ENCODE measurements at places on chromosomes 7 and 10. TPM values are rescaled to one million over a fixed set of nuclear protein-coding genes. Genes with fewer than 3 reads are reported as not detected.

GRCh38 chr10:109386101-109386500, 537.2 kb downstream of the XPNPEP1 start:
- no peak for DNase-seq

- no peak for DNase-seq
Observed at GRCh38 chr10:30709229-30709628, 79.7 kb upstream of the LYZL2 start.

- no peak for DNase-seq
Observed at GRCh38 chr7:24741679-24742505, 15.4 kb downstream of the GSDME start.

DNA sequence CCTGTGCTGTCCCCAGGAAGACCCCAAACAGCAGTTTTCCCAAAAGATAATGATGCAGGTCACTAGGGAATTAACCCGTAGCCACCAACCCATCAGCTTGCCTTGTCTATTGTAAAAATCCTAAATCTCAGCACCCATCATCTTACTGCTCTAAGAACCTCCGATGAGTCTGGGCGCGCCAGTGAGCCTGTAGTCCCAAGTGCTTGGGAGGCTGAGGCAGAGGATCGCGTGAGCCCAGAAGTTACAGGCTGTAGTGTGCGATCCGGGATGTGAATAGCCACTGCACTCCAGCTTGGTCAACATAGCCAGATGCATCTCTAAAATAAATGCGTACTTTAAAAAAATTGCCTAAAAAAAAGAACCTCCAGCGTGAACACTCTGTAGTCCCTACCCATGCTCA, 951 bp downstream of the AS3MT start:
- no peak for DNase-seq

Gene CTAGE4
- total RNA-seq, result 0.32 TPM

- DNase-seq, result peak; percentile 19
Observed at GRCh38 chr10:119750391-119751230, 24.8 kb downstream of the INPP5F start.

DNA sequence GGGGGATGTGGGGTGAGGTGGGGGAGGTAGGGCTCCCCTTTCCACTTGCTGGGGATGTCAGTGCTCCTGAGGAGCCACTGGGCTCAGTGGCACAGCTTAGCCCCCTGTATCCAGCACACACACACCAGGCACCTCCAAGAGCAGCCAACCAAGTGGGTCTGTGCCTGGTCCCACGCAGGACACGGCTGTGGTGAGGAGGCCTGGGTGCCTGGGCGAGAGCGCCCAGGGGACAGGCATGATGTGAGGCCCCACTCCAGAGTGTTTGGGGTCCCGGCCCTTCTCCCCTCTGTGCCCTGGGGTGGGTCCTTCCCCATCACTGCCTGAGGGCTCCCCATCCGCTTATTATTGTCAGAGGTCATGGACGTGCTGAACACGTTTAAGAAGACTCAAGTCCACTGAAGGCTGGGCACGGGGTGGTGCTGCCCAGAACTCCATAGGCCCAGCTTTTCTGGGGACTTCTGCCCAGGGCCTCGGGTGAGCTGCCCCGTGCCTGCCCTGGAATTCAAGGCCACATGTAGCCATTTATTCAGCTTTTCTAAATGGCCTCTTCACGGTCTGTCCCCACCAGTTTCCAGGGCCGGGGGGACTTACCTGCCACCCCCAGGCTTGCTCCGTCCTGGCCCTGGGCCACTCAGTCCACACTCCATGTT, 119.8 kb downstream of the GRK5 start:
- DNase-seq, result no peak

- no peak for DNase-seq
Observed at GRCh38 chr7:137626469-137627067, 220.2 kb downstream of the DGKI start.

Gene C7orf33
- total RNA-seq, result not detected

GRCh38 chr7:101625031-101625791, 3.9 kb downstream of the MYL10 start:
- no peak for DNase-seq

DNA sequence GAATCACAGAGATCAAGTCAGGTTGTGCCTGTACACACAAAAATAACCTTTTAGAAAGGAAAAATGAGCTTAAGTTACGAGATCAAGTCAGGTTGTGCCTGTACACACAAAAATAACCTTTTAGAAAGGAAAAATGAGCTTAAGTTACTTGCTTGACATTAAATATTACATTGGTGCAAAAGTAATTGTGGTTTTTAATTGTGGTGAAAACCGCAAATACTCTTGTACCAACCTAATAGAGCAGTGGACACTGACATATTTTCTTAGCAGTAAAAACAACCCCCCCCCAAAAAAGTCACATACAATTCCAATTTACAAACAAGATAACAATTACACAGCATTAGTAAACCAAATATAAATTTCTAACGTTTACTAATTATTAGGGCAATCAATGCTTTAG, 595.6 kb downstream of the GRM8 start:
- DNase-seq, result no peak

DNA sequence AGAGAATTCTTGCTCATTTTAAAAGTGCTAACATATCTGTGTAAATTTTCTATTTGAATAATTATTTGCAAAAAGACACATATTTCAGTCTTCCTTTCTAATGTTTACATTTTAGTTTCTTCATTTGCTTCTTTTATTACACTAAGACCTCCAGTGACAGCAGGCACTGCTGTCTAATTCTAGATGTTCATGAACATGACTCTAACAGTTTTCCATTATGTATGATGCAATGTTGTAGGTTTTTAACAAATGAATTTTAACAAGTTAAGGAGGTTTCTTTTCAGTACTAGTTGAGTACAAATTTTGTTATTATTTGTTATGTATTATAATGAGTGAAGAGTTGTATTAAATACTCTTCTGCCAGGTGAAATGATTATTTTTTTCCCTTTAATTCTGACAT, 83.6 kb downstream of the GRB10 start:
- DNase-seq, result no peak

DNA sequence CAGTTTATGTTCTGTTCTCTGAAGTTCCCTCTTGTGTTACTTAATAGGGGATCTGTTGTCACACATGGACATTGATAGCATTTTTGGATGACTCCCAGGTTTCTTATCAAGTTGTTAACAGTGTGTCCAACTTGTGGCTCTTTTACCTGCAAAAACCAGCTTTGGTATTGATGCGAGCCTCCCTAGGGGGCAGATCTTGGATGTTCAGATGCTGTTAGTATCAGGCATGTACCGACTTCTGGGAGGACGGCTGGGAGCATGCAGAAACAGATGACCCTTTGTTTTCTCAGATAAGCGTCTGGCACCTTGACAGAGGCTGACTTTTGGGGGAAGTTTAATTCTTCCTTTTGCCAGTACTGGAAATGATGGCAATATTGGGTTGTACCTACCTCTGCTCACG, 2.2 kb downstream of the PLPP4 start:
- DNase-seq, result no peak

GRCh38 chr10:121535381-121535780, 62.9 kb downstream of the FGFR2 start:
- DNase-seq, result no peak

DNA sequence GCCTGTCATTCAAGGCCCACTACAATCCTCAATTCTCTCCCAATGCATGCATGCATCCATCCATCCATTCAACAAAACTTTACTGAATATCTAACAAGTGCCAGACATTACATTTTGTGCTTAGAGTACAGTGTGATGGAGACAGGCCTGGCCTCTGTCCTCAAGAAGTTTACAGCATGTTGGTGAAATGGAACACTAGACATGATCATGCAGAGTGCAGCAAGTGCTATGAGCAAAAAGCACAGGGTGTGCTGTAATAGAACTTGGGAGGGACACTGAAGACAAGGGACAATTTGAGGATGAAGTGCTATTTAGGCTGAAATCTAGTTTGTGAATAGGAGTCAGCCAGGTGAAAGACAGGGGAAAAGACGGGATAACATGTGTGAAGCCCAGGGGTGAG, 347.8 kb downstream of the PTEN start:
- no peak for DNase-seq

DNA sequence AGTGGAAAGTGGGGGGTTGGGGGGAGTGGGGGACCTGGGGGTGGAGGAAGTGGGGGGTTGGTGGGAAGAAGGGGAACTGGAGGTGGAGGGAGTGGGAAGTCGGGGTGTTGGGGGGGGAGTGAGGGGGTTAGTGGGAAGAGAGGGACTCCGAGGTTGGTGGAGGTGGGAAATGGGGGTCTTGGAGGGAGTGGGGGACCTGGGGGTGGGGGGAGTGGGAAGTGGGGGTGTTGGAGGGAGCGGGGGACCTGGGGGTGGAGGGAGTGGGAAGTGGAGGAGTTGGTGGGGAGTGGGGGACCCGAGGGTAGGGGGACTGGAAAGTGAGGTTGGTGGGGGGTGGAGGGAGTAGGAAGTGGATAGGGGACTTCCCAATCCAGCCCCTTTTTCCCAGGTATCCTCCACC, 906 bp upstream of the MMD2 start:
- DNase-seq, result no peak

DNA sequence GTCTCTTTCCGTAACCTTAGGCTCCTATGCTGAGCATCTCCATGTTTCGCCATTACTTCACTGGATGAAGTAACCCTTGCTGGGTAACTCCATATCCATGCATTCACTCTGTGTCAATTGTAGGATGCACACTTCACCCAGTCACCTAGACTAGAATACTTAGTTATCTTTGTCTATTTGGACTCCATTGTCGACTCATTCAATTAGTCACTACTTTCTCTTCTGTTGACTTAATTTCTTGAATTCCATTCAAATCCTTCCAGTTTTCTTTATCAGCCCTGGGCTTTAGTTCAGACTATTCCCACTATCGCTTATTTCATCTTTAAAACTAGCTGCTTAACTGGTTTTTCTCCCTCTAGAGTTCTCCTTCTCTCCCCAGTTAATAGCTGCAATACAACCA, 111.3 kb upstream of the TNS3 start:
- no peak for DNase-seq

Gene GPRIN2
- total RNA-seq, result not detected

Gene CXCL12
- not detected for total RNA-seq

Gene SMO
- not detected for total RNA-seq

GRCh38 chr10:28300027-28300426, 2.8 kb downstream of the MPP7 start:
- DNase-seq, result no peak

Gene LIPM
- total RNA-seq, result not detected

GRCh38 chr10:7507887-7508726, 97.3 kb upstream of the SFMBT2 start:
- no peak for DNase-seq

- DNase-seq, result no peak
Observed at GRCh38 chr7:29588900-29589696, 25.5 kb downstream of the PRR15 start.

DNA sequence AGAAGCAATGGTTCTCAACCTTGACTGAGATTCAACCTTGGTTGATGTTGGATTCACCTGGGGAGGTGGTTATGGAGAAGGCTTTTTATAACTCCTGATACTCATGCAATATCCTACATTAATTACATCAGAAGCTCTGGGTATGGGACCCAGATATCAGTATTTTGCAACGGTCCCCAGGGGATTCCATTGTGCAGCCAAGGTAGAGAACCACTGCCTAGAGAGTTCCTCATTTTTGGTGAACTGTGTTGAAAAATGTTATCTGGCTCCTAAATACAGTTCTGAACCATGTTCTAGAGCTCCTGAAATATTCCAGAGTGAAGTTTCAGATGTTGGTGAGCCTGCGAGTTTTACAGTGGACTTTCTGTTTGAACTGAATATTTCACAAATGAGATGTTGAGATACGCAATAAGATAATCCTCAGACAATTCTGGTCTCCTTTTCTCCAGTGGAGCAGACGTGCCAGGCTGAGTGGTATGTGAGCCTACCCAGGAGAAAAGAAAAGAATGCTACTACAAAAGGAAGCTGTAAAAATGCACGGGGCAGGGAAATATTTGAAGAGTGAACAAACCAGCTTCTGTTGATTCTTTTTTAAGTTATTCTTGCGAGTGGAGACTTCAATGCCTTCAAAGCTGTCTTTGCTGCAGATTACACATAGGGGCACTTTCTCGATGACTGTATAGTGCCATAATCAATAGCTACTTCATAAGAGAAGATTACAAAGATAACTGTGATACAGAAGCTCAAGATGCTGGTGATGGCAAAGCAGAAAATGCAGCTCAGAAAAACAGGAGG, 13.6 kb upstream of the C10orf120 start:
- no peak for DNase-seq

DNA sequence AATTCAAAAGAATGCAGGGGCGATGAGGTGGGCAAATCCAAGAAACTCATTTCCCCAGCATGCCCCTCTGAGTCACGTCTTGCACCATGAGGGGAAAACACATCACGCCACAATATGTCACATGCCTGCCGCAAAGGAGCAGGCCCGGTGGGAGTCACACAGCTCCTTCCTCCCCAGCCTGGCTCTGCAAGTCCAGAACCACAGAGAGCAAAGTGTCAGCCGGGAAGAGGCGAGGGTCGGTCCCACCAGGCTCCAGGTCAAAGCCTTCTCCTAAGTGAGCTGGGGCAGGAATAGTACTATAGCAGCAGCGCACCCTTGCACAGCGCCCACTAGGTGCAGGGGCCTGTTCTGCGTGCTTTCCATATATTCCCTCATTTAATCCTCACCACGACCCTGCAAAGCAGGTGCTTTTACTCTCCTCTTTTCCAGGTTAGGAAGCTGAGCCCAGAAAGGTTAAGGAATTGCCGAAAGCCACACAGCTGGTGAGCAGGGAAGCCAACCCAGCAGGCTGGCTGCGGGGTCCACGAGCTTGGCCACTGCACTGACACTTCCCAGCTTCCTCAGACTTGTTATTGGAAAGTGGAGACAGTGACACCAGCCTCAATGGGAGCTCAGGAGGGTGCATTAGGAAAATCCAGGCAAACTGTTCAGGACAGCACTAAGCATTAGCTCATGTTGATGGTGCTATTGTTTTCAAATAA, 94.0 kb upstream of the ZMIZ1 start:
- peak; percentile 27 for DNase-seq

Gene ST8SIA6
- 0.72 TPM for total RNA-seq

- DNase-seq, result no peak
Observed at GRCh38 chr10:109467551-109467950, 455.8 kb downstream of the XPNPEP1 start.

- no peak for DNase-seq
Observed at GRCh38 chr10:79057481-79058275, 11.1 kb upstream of the ZMIZ1 start.

Gene NAT16
- total RNA-seq, result not detected

Gene COL17A1
- not detected for total RNA-seq

Gene TLX1
- not detected for total RNA-seq

DNA sequence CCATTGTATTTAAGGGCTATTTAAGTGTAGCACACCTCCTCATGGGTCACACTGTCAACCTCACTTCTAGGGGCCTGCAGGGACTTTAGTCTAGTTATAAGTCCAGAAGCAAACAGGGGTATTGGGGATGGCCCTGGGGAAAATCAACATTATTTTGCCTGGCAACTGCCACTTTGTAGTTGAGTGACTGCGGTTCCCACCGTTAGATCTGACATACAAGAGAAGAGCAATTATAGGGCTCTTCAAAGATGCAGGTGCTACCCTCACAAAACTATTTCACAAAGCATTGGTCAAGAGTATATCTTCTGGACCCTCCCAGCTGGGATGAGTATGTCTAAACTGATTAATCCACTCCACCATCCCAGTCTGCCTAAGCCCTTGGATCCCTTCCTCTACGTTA, 133.0 kb upstream of the PCBD1 start:
- DNase-seq, result no peak

- no peak for DNase-seq
Observed at GRCh38 chr10:3034616-3035015, 32.7 kb upstream of the PFKP start.

Gene HOXA9
- total RNA-seq, result not detected

Gene PRPS1L1
- total RNA-seq, result not detected

Gene ZNF722
- total RNA-seq, result not detected

All from T-helper 17 cell (primary cell).